ENCODE measurements at places on chromosomes 16 and 17. TPM values are rescaled to one million over a fixed set of nuclear protein-coding genes. Genes with fewer than 3 reads are reported as not detected.

DNA sequence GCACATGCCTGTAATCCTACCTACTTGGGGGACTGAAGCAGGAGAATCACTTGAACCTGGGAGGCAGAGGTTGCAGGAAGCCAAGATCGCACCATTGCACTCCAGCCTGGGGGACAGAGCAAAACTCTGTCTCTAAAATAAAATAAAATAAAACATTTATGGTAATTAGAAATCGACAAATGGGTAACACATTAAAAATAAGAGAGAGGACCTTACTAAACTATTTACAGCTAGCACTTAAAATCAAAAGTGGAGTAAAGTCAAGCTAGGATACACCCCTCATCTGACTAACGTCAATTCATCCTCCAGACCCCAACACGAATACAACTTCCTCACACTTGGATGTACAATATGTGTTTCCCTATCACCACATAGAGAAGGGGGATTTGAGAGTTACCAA lies 27.8 kb upstream of the RHOT1 start:
- no peak for DNase-seq

DNA sequence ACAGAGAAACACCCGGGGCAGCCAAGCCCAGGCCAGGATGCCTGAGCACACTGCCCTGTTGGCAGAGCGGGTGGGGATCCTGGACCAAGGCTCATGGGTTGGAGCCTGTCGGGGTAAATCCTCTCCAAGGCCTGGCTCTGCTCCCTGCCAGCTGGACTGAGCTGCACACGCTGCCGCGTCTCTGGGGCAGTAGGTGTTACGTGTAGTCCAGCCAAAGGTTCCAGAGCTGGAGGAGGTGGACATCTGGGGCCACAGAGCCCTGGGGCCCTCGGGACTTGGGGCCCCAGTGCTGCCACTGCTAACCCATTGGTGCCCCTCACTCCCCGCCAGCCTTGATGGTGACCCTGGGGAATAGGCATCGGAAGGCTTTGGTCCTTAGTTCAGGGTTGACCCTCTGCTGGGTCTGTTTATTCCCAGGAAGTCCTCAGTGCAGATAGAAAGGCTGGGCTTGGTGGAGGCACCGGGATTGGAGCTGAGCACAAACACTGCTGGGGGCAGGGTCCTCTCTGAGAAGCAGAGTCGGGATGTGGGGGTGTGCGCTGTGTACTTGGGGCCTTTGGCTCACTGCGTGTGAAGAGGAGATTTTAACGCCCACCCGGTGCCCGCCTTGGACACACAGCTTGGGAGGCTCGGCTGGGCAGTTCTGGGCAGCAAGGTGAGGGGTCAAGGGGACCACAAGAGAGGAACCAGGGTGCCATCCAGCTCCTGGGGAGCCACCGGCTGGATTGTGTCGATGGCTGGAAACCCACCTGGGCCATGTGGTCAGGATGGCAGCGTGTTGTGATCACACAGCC lies 16.3 kb upstream of the CBX4 start:
- no peak for DNase-seq

DNA sequence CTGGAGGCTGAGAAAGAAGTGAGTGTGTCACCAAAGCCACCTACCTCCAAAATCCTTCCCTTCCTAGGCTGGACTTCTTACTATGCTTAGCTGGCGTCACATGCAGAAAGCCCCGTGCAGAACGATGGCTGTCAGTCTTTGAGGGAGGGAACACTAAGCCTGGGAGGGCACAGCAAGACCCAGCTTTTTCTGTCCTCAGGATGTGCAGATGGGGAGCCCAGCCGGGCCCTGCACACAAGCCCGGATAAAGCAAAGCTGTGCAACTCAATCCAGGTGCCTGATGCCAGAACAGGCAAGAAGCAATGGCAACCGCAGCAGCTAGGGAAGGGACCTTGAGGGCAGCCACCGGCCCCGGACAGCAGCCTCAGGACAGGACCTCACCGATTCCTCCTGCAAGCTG lies 13.9 kb upstream of the USP36 start:
- no peak for DNase-seq

DNA sequence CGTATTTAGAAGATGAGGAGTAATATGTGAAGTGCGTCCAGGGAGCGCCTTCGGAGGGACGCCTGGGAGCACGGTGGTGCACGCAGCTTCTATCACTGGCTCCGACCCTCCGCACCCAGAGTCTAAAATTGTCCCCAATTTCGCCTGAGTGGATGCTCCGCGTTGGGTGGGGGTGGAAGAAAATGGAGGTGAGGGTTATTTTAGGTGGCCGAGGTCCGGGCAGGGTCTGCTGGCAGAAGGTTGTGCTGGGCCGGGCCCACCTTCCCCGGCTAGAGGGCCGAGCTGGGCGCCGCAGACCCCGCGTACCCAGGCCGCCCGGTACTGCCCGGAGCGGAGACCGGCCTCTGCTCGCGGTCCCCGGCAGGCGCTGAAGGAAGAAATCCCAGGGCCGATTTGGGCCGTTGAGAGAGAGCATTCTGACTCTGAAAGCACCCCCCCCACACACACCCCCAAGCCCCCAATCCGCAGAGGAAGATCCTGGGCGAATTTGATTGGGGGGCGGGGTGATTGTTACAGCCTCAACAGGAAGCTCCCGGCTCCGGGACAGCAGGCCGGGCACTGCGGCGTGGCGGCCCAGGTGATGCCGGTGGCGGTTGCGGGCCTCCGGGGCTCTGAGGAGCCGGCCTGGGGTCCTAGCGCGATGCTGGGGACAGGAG lies 3.0 kb downstream of the BAHCC1 start:
- peak; percentile 68 for DNase-seq

- no peak for DNase-seq
These were observed 160.5 kb upstream of the TNRC6C start for GRCh38 chr17:77798031-77798430.

DNA sequence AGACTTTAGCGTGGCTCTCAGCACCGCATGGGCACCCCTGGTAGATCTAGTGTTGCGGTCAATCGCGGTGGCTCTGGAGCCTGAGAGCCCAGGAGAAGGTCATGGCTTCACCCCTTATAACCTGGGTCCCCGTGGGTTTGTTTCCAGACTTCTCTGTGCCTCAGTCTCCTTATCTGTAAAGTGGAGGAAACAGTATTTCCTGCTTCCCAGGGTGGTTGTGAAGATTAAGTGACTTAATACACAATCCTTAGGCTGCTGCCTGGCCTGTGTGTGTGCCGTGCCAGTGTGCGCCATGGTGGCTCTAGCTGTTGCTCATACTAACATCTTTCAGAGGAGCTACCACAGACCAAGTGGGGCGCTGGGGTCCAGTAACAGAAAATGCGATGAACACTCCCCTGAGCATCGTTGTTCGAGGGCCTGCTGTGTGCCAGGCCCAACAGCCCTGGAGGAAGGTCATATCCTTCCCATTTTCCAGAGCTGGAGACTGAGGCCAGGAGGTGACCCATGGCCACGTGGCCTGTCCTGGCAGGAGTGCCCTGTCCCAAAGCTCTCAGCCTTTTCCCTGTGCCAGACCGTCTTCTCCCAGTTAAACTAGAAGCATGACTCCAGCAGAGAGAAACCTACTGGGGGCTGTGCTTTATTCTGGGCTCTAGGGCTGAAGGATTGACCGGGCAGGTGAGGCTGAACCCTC lies 70.1 kb downstream of the CMIP start:
- no peak for DNase-seq

DNA sequence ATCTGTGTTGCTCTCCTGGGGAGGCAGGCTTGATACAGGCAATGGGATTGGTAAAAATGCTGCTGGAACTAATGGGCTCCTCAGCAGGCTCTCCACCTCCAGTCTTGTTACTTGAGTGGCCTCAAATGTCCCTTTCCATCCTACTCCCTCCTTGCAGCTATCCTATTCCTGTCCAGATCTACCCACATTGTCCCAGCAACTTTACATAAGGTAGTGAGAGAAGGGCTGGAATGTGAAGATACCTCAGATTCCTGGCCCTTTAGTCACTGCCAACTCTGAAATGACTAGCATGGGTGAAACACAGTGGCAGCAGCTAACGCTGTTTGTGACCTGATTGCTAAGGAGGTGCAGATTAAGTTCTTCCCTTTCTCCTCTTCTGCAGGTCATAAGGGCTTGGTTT lies 210.1 kb upstream of the HS3ST4 start:
- DNase-seq: peak; percentile 26

GRCh38 chr16:24525970-24526559 lies 13.3 kb upstream of the RBBP6 start:
- DNase-seq: no peak

GRCh38 chr16:81573533-81574020 lies 129.0 kb downstream of the CMIP start:
- no peak for DNase-seq

DNA sequence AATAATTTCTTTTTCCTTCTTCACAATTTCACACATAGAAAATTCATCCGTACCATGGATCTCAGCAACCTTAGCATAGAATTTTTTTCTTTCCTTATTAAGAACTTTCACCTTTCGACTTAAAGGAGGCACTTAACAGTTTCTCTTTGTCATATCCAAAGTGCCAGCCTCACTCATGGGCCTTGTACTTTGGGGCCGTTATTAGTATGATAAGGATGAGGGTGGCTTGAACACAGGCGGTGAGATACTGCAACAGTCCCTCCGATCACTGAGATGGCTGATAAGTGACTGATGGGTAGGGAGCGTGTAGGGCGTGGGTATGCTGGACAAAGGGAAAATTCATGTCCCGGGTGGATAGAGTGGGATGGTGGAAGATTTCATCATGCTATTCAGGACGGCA lies 85.3 kb downstream of the OR1D5 start:
- DNase-seq: no peak

DOC2A gene
- total RNA-seq: 10.0 TPM

BCKDK gene
- total RNA-seq: 58.9 TPM

RNF40 gene
- 78.5 TPM for total RNA-seq

HOXB8 gene
- total RNA-seq: not detected

TBC1D3E gene
- not detected for total RNA-seq

MLST8 gene
- total RNA-seq: 98.1 TPM

All from GM23338 (cell line).